ENCODE measurements at places on chromosomes 7 and 10. TPM values are rescaled to one million over a fixed set of nuclear protein-coding genes. Genes with fewer than 3 reads are reported as not detected.

CHRM2 gene
- 1.2 TPM for total RNA-seq

WAPL gene
- 37.9 TPM for total RNA-seq

TRA2A gene
- total RNA-seq, result 25.9 TPM

GRCh38 chr7:140033036-140033435 is 29.7 kb downstream of the PARP12 start:
- H3K4me3 ChIP-seq, result no peak overlapping the region
- no peaks in the 10 kb centered on the region for H3K4me1 ChIP-seq
- no peak overlapping the region for H3K27ac ChIP-seq
- DNase-seq, result no peak
- H3K36me3 ChIP-seq, result peaks cover 5% of the 10 kb centered on the region

DNA sequence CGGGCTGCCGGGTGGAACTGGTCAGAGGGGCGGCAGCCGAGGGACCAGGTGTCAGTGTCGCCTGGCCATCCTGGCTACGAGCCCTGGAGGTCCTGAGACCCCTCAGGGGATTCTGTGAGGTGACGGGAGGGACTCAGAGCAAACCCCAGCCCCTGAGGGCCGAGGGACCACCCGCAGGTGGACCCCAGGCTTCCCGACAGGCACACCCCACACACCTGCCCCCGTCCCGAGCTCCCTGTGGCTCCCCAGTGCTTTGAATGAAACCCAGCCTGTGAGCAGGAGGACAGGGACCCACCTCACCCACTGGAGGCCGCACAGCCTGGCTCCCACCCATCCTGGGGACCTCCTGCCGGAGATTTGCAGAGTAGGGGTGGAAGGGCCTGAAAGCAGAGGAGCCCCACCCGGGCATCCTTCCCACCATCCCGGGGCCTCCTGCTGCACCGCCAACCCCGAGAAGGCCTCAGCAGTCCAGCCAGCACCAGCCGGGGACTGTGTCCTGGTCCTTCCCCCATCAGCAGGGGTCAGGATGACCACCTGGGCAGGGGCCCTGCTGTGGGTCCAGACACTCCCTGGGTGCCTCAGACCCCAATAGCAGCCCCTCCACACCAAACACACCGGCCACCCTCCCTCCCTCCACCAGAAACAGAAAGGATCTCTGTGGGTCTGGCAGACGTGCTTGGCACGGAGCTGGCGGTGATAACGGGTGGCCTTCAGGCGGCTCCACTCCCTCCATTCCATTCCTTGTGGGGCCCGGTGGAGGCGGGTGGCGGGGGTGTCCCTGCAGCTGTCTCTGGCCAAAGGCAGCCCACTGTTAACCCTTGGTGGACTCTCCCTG is 13.9 kb downstream of the VENTX start:
- peaks cover 3% of the 10 kb centered on the region for H3K27me3 ChIP-seq
- no peak overlapping the region for H3K27ac ChIP-seq
- H3K4me1 ChIP-seq, result peaks cover 4% of the 10 kb centered on the region
- DNase-seq, result no peak

COL28A1 gene
- total RNA-seq, result 0.05 TPM

DNA sequence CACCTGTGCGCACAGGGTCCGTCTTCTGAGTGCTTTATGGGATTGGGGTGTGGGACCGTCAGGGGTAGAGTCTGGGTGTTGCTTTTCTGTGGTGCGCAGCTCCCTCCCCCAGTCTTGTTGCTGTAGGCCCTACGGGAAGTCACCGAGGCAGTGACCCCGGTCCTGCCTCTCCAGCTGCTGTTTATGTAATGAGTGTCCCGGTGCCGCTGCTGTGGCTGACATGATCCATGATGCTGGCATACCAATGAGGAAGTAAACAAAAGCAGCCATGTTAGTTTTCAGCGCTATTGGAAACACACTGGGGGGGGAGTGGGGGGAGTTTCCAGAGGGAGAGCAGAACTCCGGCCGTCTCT is 1.1 kb downstream of the TRIM8 start:
- H3K27ac ChIP-seq, result peak overlapping the region; percentile 99
- no peaks in the 10 kb centered on the region for H3K27me3 ChIP-seq
- H3K4me3 ChIP-seq, result peak overlapping the region; percentile 93
- DNase-seq, result peak; percentile 63

- no peak for DNase-seq
- H3K36me3 ChIP-seq, result no peaks in the 10 kb centered on the region
- H3K4me3 ChIP-seq, result no peak overlapping the region
- no peaks in the 10 kb centered on the region for H3K4me1 ChIP-seq
Observed at GRCh38 chr10:47332371-47332770, 10.1 kb downstream of the GDF2 start.

Measured in liver (tissue), 10 donors.